EL (cell line): ENCODE measurements at places on chromosomes 3 and 15.

GRCh38 chr3:47260605-47261004 lies 22.0 kb downstream of the KIF9 start:
- no peak for DNase-seq

DNA sequence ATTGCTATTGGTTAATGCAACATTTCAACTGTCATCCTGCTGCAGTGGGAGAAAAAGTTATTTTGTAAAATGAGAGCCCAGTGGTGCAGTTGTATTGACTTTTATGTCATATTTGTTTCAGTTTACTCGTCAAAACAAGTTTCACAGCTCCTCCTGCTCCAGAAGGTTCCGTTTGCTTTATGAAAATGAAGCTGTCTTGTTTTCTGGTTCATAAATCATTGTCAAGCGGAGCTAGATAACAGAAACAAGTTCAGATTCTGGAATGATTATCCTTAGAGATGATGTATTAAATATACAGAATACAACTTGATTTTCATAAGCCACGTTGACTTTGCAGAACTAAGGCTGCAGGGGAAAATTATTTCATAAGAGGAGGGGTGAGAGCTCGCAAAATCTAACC lies 970.5 kb upstream of the NR2F2 start:
- no peak for DNase-seq

DNA sequence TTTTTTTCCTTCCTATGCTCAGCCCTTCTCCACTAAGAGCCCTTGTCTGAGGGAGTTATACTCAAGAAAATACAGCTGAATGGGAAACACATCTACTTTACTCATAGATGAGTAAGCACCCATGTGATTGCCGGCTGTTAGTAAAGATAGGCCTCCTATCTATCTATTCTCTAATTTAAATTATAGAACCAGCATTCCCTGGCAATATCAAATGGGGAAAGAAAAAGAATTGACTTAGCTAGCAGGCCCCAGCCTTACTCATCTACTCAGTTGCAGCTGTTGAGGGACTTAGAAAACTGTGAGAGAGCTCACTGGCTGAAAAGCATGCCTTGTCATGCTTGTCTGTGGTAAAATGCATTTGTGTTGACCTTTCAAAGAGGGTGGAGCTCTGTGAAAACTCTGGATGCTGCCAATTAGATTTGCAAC lies 116.9 kb upstream of the LRRFIP2 start:
- DNase-seq = peak; percentile 69

DNA sequence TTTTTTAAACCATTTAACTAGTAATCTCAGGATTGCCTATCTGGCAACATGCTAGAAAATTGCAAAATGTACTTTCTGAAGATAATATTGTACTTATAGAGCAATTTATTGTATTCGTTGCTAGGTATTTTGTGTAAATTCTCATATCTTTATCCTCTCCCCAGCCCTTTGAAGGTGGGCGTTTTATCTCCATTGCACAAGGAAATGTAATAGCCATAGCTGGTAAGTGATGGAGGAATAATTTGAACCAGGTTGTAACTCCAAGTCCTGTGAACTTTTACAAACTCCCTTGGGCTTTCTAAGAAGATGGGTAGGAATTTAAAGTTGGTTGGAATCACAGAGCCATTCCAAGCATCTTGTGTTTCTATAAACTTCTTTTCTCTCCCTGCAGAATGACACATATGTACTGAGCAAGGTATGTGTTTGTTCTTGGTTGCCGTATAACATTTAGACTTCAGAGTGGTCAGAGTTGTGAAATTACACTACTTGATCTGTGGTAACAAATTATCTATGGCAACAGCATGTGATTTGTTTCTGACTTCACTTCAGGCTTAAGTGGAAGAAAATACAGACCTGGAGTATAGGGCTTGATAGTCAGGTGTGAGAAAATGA lies 170.9 kb downstream of the AKAP13 start:
- DNase-seq = no peak

DNA sequence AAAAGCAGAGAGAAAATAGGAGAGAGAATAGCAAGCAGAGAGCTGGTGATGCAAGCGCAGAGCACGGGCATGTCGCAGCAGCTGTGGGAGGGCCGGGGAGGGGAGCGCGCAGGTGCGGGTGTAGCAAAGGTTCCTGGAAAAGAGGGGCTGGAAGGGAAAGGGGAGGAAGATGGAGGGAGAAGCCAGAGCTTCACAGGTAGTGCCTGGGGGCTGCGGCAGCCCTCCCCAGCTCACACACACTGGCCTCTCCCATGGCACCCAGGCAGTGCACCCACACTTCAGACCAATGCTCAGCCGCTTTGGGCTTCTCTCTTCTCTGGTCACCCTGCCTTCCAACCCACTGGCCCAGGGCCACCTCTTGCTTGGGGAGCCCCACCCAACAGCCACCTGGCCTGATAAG lies 72.1 kb downstream of the ADAMTS7 start:
- no peak for DNase-seq

- DNase-seq = no peak
These were observed 449.0 kb downstream of the NAALADL2 start for GRCh38 chr3:175308097-175308496.

DNA sequence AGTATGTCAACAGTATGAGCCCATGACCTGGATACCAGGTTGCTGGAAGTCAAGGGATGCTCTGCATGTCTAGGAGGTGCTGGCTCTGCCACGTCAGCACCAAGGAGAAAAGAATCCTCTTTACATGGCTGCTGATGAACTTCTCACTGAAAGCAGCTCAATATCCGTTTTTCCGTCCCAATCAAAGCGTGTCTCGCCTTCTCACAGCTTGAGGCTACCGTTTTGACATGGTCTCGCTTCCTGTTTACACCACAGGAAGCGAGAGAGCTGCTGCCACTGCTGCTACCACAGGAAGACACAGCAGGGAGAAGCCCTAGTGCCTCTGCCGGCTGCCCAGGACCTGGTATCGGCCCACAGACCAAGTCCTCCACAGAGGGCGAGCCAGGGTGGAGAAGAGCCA lies 27.3 kb downstream of the STARD5 start:
- no peak for DNase-seq

DNA sequence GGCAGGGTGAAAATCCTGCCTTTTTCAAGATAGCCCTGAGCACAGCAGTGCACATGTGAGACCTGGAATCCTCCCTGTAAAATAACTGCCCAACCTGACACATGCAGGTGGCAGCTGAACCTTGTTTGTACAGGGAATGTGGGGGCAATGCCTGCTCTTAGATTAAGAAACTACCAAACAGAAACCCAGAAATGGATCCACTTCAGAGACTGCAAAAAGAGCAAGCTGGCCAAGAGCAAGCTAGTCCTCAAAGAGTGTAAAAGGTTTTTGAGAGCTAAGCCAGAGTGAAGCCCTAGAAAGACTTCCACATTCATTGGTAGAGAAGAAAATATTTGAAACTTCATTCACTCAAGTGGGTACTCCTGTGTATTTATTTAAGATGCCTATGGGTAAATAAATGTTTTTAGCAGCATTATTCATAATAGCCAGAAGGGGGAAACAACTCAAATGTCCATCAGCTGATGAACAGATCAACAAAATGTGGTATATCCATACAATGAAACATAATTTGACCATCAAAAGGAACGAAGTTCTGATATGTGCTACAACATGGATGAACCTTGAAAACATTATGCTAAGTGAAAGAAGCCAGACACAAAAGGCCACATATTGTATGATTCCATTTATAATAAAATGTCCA lies 96.0 kb upstream of the TSC22D2 start:
- no peak for DNase-seq

DNA sequence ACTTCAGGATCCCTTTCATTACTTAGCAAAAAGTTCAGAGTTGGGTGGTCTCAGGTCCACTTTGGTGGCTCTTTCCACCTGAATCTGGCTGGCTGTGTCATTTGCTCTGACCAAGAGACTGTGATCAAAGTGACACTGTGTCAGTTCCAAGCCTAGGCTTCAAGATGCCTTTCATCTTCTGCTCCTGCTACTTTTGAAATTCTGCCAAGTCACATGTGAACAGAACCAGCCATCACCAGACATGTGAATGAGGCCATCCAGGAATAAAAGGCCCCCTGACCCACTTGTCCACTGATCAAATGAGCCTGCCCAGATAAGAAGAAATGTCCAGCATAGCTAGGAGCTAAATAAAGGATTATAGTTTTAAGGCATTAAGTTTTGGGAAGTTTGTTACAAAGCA lies 132.2 kb downstream of the OSBPL10 start:
- DNase-seq = no peak

- DNase-seq = peak; percentile 56
These were observed 161.3 kb upstream of the TLE3 start for GRCh38 chr15:70259028-70259424.

GRCh38 chr3:171972871-171973348 lies 66.5 kb upstream of the FNDC3B start:
- DNase-seq = no peak

- peak; percentile 40 for DNase-seq
These were observed 80.6 kb downstream of the OXSM start for GRCh38 chr3:25870452-25870851.

- DNase-seq = no peak
These were observed 660.9 kb upstream of the CBLB start for GRCh38 chr3:106529738-106530137.

GRCh38 chr3:5787861-5788488 lies 600.5 kb downstream of the EDEM1 start:
- no peak for DNase-seq

- no peak for DNase-seq
These were observed 62.3 kb upstream of the GATA2 start for GRCh38 chr3:128555098-128555825.

DNA sequence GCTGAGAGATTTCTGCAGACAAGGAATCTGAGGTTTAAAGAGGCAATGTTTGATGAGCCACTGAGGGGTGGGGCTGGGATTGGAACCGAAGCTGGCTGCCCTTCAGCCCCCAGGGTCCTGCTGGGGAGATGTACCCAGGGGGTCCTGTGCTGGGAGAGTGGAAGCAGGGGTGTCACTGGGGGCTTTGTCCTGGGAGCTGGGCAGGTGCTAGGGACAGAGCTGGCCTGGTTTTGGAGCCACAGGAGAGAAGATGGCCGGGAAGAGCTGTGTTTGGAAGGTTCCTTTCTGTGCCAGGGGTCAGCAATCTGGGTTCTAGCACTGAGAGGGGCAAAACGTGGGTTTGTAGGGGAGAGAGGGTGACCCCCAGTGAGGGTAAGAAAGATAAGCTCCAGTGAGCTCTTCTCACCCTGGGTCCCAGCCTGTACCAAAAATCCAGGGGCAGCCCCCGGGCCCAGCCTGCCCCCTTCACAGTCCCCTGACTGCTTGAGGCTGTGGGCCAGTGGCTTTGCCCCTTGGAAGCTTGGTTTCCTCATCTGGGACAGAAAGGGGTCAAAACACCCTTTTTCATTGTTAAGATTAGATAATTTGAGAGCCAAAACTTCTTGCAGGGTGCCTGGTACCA lies 69.6 kb downstream of the SMAD3 start:
- DNase-seq = no peak

GRCh38 chr3:89108291-89108550 lies 800 bp downstream of the EPHA3 start:
- no peak for DNase-seq

- DNase-seq = no peak
These were observed 46.2 kb upstream of the FOXP1 start for GRCh38 chr3:71629711-71630110.

DNA sequence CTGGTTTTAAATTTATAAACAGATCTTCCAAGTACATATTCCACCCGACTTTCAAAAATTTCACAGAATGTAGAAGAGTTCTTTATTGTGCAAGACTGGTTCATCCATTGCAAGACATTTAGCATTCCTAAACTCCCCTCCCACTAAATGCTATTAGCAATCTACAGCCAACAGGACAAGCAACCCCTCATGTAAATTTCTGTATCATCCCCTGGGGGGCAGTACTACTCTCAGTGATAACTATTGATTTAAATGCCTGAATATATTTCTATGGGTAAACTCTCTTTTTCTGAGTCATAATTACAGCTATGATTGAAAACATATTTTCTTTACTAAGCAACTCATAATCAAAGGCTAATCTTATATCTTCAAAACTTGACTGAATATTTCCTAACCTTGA lies 10.7 kb upstream of the SLC15A2 start:
- DNase-seq = peak; percentile 25

GRCh38 chr3:169522595-169523529 lies 140.7 kb downstream of the MECOM start:
- DNase-seq = no peak
